Esophagus mucosa (tissue), 1 donor: ENCODE measurements at places on chromosomes 11 and 22.

GRCh38 chr11:31529189-31529588 is 19.6 kb downstream of the ELP4 start:
- no peak for ATAC-seq

- ATAC-seq, result no peak
These were observed 555.1 kb downstream of the OPCML start for GRCh38 chr11:132977241-132977640.

- ATAC-seq, result no peak
These were observed 157.1 kb downstream of the FBXO7 start for GRCh38 chr22:32631507-32632255.

- peak; percentile 45 for ATAC-seq
These were observed 203.7 kb downstream of the MN1 start for GRCh38 chr22:27597703-27598444.

- ATAC-seq, result no peak
These were observed 40.7 kb upstream of the ARHGAP20 start for GRCh38 chr11:110752890-110753289.

DNA sequence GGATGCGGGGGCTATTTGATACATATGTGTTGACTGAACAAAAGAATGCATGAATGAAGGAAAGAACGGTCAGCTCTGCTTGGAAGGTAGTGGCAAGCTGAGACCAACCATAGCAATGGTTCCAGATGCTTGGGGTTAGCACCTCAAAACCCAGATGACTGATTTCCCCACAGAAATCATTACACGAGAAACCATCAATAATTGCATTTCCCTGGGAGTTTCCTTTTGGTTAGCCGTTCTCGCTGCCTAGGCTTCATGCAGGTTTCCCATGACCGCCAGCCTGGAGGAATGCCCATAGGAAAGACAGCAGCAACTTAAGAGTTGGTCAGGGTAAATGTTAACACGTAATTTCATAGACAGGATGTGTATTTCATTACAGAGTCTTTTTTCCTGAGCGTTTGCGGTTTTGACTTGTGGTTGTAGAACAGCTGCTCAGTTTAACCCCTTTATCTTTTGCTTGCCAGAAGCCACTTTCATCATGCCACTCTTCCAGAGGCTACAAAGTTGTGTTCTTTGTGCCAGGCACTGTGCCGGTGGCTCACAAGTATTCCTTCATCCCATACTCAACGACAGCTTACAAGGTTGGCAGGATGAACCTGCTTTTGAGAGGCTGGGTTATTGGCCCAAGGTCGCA is 2.8 kb downstream of the IL17RA start:
- ATAC-seq, result no peak

DNA sequence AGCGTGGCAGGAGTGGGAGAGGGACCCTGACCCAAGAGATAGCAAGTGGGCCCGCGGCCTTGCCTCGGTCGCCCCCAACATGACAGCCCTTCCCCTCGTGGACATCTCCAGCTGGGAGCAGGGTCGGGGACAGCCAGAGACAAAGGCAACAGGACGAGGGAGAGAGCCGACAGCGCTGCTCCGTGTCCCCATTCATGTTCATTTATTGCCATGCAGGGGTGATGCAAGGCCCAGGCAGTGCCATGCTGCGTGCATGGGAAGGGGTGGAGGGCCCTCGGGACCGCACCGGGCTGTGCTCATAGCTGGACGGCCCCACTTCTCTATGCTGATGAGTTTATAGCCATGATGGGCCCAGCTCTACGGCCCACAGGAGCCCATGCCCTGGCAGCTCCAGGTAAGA is 12.7 kb downstream of the MRPL23 start:
- ATAC-seq, result no peak
